ENCODE measurements at places on chromosomes 1 and 21.

GRCh38 chr1:246722720-246723119, 1.5 kb upstream of the SCCPDH start:
- no peak for ATAC-seq

GRCh38 chr1:43573066-43573800, 42.5 kb downstream of the PTPRF start:
- ATAC-seq = no peak

GRCh38 chr1:2208309-2209239, 14.0 kb upstream of the FAAP20 start:
- ATAC-seq = no peak

DNA sequence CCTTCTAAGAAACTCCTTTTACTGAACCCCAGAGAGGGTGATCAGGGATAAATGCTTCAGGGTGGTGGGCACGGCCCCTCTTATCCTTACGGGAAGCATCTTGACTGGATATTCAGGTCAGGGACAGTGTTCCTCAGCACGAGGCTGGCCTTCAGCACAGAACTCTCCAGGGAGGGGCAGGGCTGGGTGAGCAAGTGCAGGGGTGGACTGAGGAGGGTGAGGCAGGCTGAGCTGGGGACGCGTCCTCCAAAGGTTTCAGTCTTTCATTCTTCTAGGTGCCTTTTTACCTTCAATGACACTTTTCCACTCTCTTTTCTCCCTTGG, 52.3 kb downstream of the RASSF5 start:
- no peak for ATAC-seq

- ATAC-seq = no peak
Measured at GRCh38 chr1:36083635-36084496, at the start of gene TEKT2. Gene TEKT2 (plus strand): TSS chr1:36084094. CDS start chr1:36084922, 828 bp downstream.

GRCh38 chr1:56132520-56132919, 446.8 kb downstream of the PLPP3 start:
- no peak for ATAC-seq

DNA sequence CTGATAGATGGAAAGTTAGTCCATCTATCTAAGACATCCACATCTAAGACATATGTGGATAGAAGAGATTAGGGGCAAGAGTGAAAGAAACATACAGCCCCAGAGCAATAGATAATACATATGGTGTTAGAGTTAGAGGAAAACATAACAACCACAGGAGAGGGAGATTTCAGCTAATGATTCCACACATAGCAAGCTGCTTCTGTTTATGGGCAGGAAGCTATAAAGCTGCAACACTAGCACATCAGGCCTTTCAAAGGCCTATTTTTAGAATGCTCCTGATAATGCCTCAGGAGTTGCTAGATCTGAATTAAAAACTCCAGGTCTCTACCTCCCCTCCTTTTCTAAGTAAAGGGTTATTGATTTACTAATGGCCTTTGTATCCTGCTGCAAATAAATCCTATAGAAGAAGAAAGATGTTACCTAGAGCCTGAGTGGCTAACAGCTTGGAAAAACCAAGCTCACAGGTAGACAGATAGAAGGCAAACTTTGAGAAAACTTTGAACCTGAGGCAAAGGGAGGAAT, 36.1 kb downstream of the BRINP2 start:
- no peak for ATAC-seq
